ENCODE measurements at places on chromosomes 2 and 18.
A peak's percentile ranks its signal among the peaks of the same experiment; 100 is the strongest.

- DNase-seq = no peak
These were observed 20.6 kb downstream of the EIF4E2 start for GRCh38 chr2:232571026-232571474.

GRCh38 chr18:67574749-67575148 lies 58.2 kb upstream of the DSEL start:
- DNase-seq = no peak

- no peak for DNase-seq
These were observed 281.7 kb upstream of the LRATD1 start for GRCh38 chr2:14350856-14351255.

- no peak for DNase-seq
These were observed 84.3 kb downstream of the MGAT5 start for GRCh38 chr2:134338208-134338607.

DNA sequence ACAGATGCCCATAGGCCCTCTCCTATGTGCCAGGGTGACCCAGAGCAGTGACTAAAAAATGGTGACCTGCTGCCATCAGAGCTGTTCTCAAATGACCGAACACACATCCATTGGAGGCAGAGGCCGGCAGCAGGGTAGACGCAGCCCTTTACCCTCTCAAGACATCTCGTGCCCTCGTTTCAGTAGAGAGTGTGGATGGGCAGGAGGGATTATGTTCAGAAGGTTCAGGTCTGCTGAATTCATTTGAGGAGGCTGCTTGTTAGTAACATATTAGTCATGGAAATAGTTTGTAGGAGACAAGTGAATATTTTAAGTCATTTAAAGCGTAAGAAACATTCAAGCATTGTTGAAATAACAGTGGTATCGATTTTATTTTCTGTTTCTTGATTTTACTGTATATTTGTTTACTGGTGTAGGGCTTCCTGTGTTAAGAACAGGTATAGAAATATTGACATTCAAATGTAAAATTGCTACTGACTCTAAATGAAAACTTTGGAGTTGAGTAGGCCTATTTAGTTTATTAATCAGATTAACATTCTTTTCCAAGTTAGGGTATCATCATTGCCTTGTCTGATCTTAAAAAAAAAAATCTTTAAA lies 82.6 kb downstream of the ZNF532 start:
- no peak for DNase-seq

DNA sequence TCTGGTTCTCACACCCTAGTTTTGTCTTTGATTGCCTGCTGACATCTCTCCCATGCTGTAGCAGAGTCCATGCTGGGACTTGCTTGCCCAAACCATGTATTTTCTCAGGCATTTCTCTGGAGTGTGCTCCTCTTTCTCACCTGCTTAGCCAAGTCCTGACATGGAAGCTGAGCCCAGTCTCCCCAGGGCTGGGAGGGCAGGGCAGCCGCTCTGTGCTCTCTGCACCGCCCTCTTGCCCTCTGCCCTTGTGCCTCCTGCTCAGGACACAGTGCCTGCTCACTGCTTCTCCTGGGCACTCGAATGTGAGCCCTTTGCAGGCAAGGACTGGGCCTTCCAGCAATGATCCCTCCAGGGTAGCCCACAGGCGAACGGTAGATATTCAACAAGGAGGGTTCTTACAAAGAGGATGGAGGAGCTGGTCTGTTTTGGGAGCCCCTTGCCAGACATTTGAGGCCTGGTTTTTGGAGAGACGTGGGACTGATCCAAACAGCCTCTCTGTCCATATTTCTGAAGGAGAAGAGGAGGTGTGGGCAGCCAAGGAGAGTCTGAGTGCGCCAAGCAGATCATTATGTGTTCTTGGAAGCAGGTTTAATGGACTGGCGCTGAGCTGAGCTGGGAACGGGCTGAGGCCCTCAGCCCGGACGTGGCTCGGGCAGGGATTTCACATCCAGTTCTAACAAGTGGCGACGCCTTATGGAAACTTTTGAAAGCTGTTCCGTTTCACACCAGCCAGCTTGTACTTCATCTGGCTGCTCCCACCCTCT lies 4.0 kb downstream of the SLC14A2 start:
- DNase-seq = no peak

DNA sequence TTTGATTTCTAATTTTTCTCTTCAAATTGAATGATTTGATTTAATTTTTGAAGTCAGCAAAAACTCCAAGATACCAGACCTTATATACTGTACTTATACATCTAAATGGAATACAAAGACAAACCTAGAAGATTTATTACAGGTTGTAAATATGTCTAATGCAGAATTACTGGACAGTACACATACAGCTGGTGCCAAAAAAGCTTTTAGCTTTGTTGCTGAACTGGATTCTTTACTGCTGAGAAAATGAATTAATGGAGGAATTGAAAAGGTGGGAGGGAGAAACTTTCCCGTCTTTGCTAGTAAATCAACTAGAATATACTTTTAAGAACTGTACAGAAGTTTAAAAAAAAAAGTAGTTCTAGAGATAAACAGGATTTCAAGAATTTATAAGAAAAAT lies 17.5 kb downstream of the C1D start:
- no peak for DNase-seq

- DNase-seq = peak; percentile 92
These were observed 503.9 kb downstream of the PID1 start for GRCh38 chr2:228767196-228767595.

- no peak for DNase-seq
These were observed 612.8 kb downstream of the RNF144A start for GRCh38 chr2:7530001-7530400.

DNA sequence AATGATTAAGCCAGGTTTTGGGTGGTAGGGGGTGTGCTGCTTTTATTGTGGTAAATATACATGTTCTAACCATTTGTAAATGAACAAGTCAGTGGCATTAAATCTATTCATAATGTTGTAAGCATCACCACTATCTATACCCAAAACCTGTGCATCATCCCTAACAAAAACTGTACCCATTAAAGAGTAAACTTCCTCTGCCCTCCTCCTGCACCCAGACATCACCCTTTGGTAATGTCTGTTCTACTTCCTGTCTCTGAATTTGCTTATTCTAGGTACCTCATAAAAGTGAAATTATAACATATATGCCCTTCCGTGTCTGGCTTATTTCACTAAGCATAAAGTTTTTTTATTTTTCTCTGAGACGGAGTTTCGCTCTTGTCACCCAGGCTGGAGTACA lies 14.1 kb downstream of the RIF1 start:
- no peak for DNase-seq

DNA sequence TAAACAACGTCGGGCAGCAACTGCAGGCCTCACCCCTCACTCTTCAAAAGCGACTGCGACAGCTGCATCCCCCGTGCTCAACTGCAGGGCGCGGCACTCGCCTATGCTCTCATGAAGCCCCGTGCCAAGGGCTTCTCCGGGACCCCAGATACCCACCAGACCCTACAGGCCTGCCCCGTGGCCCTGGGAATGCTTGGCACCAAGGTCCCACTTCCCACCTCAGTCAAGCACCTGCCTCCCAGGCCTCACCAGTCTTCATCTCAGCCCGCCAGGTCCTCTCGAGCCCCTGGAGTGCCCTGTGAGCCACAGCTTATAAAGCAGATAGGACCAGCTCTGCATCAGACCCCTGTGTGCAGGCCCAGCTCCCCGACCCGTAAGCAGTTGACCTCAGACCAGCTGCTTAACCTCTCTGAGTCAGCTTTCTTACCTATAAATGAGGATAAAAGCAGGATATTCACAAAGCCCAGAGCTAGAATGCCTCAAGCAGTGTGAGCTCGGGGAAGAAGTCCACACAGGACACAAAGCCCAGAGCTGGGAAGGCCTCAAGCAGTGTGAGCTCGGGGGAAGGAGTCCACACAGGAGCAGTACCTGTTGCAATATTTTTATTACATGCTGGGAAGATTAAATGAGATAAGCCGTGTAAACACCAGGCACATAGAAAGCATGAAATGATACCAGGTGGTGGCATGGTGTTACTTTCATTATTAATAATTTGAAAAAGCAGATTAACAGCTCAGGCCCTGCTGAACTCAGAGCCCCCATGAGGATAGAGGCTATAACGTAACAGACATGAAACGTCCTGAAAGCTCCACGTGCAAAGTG lies 96.9 kb downstream of the HDAC4 start:
- DNase-seq = no peak

GRCh38 chr18:52992041-52992440 lies 652.0 kb downstream of the DCC start:
- DNase-seq = no peak

DNA sequence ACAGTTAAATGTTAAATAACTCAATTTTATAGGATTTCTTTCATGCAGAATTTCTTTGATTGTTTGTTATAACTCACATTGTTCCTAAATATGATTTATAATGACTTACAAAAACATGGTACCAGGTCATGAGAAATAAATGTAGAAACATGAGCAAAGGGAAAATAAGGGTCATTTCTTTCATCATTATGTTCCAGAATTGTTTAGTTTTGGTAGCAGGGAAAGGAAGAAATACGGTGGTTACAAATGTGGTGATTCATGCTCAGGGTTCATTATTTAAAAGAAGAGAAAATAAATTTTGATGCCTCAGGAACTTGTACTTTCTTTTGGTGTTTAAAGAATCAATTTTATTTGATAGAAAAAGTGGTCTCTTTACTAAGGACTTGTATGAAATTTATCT lies 4.4 kb downstream of the LYPD6B start:
- peak; percentile 42 for DNase-seq

DNA sequence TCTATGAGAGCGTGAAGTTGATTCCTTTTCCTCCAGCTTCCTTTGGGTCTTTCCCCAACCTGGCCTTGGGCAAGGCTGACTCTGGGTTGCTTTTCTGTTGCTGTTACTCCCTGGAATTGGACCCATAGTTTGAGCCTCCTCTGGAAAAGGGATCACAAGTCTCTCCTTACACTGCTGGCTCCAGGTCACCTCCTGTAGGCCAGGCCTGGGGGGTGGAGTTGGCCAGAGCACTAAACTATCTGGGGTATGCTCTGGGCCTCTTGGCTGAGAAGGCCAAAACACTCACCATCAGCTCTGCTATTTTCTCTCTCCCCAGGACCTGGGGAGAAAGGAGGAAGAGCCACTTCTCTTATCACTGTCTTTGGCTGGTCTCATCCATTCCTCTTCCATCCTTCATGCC lies 56.5 kb upstream of the NCOA1 start:
- DNase-seq = no peak

- DNase-seq = no peak
These were observed 58.2 kb downstream of the TDRD15 start for GRCh38 chr2:21181957-21182356.

DNA sequence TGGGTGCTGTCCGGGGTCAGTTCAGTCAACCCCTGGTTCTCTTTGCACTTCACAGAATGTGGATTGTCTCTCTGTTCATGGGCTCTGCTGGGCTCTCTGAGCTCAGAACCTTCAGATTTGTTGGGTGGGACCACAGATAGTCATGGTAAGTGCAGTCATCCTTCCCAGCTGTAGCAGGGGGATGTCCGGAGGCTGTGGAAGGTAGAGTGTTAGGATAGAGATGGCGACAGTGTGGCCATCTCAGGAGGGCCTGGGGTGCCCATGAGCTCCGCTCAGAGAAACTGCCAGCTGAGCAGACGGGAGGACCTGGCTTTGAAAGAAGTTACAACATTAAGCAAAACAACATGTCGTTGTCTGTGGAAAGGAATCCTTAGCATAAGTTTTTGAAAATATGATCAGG lies 149.8 kb downstream of the FAM210A start:
- DNase-seq = no peak

DNA sequence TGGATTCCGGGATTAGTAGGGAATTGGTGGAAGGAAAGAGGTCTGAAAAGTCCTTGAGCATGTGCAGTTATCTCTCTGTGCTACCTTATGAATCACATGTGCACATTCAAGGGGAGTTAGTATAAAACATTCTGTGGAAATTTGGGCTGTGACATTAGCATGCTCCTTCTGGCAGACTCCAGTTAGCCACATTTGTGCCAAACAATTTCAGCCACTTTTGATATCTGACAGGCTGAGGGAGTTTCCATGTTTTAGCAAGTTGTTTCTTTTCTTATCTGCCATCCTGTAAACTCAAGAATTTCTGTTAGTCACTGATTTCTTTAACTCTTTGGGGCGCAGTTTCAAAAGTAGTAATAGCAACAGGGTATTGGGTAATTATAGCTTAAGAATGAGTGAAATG lies 28.3 kb upstream of the GYPC start:
- DNase-seq = peak; percentile 80

GRCh38 chr2:45466053-45466452 lies 145.0 kb downstream of the SRBD1 start:
- DNase-seq = no peak

DNA sequence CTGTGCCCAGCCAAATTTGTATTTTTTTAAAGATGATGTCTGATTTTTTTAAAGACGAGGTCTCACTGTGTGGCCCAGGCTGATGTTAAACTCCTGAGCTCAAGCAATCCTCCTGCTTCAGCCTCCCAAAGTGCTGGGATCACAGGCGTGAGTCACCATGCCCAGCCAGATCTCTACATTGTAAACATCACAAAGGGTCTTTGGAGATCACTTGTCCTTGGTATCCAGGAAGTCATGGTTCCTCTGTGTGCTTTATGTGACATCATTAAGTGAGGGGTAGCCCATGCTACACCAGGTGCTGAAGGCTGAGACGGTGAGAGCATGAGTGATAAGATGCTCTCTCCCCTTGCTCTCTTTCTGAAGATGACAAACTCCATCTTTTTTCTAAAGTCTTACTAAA lies 7.0 kb upstream of the NUP35 start:
- DNase-seq = no peak

GRCh38 chr2:237218756-237219155 lies 133.1 kb downstream of the COPS8 start:
- DNase-seq = no peak

- DNase-seq = peak; percentile 77
These were observed 105.3 kb upstream of the UGP2 start for GRCh38 chr2:63736354-63736753.

DNA sequence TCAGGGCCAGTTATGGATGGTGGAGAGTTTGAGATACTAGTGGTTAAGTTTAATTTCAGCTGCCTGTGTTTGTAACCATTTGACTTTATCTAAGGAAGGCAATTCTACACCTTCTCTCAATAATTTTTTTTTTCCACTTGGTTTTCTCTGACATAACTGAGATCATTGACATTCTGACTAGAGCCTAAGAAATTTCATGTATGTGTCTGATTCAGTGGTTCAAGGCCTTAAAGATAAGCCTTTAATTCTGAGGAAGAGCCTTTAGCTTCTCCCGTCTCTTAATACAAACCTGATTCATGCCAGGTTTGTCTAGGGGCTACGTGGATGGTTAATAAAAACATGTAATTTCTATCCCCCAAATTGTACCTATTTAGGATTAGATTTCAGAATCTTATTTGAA lies 971.4 kb downstream of the DPP10 start:
- peak; percentile 90 for DNase-seq

GRCh38 chr2:231934441-231935206 lies 8.4 kb upstream of the NPPC start:
- DNase-seq = no peak

DNA sequence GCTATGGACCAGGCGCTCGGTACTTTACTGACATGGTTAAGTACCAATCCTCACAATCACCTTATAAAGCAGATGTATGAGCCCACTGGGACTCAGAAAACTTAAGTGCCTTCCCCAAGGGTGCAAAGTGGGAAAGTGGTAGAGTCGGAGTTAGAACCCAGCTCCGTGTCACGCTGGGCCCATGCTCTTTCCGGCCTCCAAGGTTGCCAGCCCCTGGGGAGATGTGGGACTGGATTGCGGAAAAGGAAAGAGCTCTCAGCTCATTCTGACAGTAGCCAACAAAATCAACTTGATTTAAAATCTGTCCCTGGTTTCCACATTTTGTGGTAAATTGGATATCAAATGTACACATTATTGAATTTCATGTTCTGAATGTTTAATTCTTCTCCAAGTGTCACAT lies 403.8 kb downstream of the DCDC2C start:
- DNase-seq = no peak

Data from amniotic epithelial cell (primary cell).